ENCODE measurements at places on chromosomes 6 and 20.

DNA sequence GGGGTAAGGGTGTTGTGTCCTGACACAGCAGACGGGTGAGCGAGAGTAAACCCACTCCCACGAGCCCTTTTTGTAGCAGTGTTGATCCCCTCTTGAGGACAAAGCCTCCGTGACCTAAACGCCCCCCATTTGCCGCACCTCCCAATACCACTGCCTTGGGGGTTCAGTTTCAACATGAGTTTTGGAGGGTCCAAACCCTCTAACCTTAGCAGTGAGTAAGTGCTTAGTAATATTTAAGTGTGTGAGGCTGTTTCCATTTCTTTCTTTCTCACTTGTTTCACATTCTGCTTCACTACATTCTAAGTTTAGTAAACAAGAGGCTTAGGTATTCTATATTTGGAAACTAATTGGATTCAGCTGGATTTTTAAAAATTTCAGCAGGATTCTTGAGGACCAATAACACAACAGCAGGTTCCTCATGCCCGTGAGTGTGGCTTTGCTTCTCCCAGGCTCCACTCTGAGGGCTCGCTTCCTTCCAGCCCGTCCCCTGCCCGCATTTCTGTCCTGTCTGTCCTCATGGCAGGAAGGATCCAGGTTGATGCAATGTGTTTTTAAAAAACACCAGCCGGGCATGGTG lies 41.2 kb downstream of the SNX9 start:
- no peak for DNase-seq

GRCh38 chr6:105794239-105794638 lies 291.9 kb upstream of the PRDM1 start:
- no peak for DNase-seq

DNA sequence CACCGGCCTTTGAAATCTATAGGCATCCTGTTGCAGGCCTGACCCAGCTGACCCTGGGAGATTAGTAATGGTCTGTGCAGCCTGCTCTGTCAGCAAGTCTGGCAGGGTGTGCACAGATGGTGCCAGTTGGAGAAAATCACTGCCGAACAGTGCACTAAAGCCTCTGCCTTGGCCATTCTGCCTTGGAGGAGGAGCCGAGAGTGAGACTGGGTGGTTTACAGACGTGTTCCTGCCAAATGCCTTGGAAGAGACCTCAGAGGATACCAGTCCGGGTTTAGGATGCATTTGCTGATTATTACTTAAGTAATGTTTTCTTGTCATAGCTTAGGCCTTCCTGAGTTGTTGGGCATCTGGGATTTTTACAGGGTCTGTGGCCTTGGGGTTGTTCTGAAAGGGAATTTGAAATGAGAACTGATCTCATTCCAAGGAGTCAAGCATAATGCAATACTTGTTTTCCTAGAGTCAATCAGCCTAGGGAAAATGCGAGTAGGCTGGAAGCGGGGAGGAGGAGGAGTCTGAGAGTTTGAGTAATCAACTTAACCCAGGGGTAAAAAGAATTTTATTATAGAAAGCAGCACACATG lies 292.1 kb downstream of the SOX4 start:
- no peak for DNase-seq

DNA sequence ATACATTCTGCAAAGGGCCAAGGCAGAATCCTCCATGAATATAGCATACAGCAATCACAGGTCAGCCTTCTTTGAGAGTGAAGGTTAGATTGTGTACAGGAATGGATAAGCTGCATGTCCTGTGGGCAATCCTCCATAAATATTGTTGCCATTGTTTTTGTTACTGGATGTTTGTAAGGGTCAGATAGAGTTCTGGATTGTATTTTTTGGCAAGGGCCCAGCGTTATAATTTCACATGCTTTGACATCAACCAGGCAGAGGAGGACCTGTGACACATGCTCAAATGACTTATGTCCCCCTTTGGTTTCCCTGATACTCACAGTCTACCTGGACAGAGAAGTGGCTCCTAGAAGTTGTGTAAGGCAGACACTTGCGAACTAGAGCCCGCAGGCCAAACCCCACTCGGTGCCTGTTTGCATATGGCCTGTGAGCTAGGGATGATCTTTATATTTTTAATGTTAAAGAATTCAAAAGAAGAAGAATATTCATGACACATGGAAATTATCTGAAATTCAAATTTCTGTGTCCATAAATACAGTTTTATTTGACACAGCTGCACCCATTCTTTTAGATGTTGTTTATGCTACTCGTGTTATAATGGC lies 5.4 kb downstream of the LY86 start:
- no peak for DNase-seq

GRCh38 chr20:58389324-58389967 lies 417 bp downstream of the VAPB start:
- no peak for DNase-seq

DNA sequence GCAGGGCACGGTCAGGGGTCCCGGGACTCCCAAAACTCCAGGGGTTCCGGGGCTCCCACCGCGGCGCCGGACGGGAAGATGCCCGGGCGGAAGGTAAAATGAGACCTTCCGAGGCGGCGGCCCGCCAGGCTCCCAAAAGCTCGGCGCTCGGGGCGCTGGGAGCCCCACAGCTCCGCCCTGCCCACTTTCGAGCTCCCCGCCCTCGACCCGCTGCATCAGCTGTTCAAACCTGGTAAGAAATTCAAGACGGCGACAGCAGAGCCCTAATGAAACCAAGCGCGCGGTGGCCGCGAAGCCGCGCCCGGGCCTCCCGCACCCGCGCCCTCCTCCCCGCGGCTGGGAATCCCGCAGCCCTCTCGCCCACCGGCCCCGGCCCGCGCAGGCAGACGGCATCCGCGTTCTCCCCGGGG lies 369 bp downstream of the SLC4A11 start:
- DNase-seq, result no peak

GRCh38 chr6:125030969-125031368 lies 68.7 kb downstream of the RNF217 start:
- DNase-seq, result no peak

- no peak for DNase-seq
Observed at GRCh38 chr6:90413396-90413795, 116.8 kb upstream of the BACH2 start.

- DNase-seq, result no peak
Observed at GRCh38 chr6:17491416-17492142, 98.2 kb downstream of the CAP2 start.

DNA sequence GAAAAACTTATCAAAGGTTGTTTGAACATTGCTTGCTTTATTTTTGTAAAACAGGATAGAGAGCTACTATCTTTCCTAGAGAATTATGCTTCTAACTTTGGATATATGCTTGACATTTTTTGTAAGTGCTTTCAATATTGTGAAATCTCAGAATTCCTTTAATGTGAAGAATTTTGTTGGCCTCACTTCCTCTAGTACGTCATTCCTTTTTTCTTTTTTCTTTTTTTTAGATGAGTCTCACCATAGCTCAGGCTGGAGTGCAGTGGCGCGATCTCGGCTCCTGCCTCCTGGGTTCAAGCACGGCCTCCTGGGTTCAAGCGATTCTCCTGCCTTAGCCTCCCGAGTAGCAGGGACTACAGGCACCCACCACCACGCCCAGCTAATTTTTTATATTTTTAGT lies 668.1 kb downstream of the RFPL4B start:
- DNase-seq, result no peak

DNA sequence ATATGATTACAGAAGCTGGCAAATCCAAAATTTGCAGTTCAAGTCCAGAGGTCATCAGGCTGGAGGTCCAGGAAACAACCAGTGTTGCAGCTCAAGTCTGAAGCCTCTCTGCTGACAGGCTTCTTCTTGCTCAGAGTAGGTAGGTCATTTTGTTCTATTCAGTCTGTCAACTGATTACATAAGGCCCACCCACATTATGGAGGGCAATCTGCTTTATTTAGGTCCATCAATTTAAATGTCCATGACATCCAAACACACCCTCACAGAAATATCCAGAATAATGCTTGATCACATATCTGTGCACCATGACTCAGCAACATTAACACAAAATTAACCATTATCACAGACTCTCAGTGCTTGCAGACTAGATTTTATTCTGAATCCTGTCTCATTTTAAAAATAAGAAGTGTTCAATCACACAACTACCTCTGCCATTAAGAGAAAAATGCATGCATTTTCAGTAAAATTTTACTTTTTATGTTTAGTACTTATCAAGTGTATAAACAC lies 759.2 kb upstream of the ADGRB3 start:
- DNase-seq, result no peak

GRCh38 chr20:34369265-34369664 lies 6.2 kb downstream of the ITCH start:
- no peak for DNase-seq

GRCh38 chr6:34792605-34793500 lies 970 bp downstream of the BLTP3A start:
- no peak for DNase-seq

DNA sequence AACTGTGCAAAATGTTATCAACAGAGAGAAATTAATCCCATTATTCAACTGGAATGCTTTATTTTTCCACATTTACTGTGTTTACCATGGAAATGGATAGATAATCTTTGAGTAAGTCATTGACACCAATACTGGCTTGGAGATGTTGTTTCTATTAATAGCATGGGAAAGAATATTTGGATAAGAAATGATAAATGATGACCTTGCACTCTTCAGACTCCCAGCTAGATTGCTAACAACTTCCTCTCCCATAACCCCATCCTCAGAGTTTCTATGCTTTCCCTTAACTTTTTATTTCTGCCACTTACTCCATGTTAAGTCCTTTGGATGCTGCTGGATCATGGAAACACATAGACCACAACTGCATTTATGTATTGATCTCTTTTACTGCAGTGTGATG lies 182.5 kb downstream of the FNDC1 start:
- DNase-seq, result no peak
